Effector CD8-positive, alpha-beta T cell (primary cell): ENCODE measurements at places on chromosomes 12 and 14.

GRCh38 chr14:22333422-22334274 is 255.4 kb downstream of the DAD1 start:
- DNase-seq = no peak

GRCh38 chr12:76313299-76313698 is 34.9 kb downstream of the BBS10 start:
- no peak for DNase-seq

GRCh38 chr12:16675438-16675837 is 69.5 kb upstream of the LMO3 start:
- DNase-seq = no peak

- no peak for DNase-seq
These were observed 144.6 kb downstream of the PRIMA1 start for GRCh38 chr14:93643676-93644075.

GRCh38 chr14:85090681-85091080 is 439.3 kb upstream of the FLRT2 start:
- DNase-seq = no peak

GRCh38 chr12:873954-874353 is 75.5 kb downstream of the RAD52 start:
- no peak for DNase-seq

DNA sequence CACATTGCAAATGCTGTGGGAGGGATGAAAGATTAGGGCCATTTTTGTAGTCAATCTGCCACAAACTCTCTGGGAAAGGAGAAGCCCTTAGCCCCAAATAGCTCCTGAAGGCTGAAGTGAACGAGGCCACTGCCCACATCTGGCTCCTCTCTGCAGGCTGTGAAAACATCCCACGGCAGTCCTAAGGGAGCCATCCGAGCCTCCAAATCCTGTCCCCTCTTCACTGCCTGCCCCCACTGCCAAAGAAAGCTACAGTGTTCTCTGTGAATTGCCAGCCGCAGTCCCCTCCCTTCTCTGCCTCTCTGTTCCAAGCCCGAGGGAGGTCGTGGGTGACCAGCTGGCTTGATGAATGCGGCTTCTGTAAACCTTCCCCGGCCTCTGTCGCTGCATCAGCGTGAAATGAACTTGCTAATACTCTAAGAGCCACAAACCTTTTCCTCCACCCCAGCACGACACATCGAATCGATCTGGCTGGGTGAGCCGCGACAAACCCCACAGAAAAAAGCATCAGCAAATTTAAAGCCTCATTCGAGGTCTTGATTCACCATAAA is 180.7 kb upstream of the NRXN3 start:
- no peak for DNase-seq

- DNase-seq = no peak
These were observed 558.6 kb downstream of the DIO2 start for GRCh38 chr14:79652513-79653307.

DNA sequence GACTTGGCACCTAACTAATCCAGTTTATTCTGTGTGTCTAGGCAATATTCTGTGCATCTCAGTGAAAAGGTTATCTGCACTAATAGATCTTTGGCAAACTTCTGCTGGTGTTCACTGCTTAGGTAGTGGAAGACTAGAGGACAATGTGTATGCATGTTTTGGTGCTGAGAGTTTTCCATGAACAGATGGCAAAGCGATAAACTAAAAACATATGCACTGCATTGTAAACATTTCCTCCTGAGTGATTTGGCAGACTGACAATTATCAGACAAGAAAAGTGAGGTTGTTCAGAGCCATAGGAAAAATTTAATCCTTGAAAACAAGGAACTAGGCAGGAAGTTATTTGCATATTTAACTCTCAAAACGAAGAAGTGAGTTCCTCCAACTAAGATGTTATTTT is 400.4 kb downstream of the ATP23 start:
- DNase-seq = no peak

GRCh38 chr14:72645706-72646105 is 248.2 kb downstream of the DPF3 start:
- DNase-seq = no peak

DNA sequence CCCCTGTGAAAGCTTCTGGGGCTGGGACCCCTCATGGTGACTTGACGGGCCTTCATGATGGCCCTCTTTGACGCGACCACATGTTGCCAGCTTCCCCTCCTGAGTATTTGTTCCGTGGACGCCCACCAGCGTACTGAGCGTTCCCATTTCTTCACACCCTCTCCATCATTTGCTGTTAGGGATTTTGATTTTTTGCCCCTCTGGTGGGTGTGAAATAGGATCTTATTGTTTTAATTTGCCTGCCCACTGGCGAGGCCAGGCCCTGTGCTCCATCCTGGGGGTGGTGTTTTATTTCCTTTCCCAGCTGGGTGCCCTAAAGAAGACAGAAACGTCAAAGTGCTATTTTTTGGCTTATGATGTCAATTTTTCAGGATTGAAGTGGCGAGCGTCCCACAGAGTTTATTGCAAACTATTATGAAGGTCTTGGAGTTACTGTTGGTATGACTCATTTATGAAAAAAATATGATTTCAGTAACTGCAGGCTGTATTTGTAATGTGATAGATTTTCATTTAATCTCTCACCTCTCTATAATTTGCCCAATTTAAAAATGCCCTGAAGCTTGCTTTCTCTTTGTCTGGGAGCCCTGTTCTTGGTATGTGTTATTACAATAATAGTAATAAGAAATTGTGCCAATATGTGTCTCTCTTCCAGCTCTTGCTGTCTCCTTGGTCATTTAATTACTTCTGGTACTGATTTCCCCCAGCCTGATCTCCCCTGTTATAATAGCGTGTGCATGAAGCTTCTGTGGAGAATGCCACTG is 99.6 kb downstream of the SLC25A47 start:
- DNase-seq = no peak

DNA sequence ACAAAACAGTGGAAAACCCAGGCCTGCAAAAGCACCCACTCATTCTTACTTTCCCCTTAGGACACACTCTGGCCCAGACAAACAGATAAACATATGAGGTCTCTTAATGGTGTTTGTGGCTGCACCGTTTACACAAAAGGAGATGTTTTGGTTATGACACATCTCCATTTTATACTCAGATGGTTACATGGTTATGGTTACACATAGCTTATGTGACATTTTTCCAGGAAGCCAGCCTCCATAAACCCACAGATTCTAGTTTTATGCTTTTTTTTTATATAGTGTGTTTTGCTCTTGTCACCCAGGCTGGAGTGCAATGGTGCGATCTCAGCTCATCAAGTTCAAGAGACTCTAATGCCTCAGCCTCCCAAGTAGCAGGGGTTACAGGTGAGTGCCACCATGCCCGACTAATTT is 3.5 kb upstream of the KLRD1 start:
- no peak for DNase-seq

GRCh38 chr14:66380143-66380542 is 106.0 kb upstream of the CCDC196 start:
- DNase-seq = no peak

DNA sequence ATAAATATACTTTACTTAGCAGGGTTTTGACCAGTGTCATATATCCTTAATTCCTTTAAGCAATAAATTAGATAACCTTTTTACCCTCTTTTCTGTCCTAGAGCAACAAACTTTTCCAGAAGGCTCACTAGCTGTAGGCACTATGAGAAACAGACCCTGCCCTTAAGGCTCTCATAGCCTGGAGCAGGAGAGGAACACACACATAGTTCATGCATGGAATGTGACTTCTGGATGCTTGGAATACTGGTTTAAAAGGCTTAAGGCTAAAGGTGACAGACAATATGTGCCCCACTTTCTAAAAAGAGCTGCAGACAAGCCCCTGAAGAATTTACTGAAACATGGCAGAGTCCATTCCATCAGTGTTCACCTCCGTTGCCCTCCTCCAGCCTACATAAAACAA is 237.2 kb downstream of the TTC8 start:
- DNase-seq = no peak

GRCh38 chr12:88338486-88338885 is 196.4 kb downstream of the TMTC3 start:
- no peak for DNase-seq

DNA sequence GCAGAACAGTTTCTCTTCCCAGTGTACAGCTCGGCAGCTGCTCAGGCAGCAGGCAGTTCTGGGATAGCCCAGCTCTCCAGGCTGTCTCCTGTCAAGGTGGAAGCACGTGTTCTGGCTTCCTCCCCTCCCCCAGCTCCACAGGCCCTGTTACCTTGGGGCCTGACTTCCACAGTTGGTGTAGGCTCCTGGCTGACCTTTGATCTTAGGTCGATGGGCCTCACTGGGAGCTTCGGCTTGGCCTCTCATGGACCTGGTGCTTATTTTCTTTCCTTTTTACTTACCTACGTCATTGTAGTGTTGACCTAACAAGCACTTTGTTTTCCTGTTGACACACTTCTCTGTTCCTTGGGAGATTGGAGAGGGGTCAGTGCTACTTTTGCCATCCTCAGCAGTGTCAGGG is 17.0 kb downstream of the DLST start:
- DNase-seq = no peak

GRCh38 chr14:35883677-35884293 is 57.6 kb downstream of the BRMS1L start:
- no peak for DNase-seq

DNA sequence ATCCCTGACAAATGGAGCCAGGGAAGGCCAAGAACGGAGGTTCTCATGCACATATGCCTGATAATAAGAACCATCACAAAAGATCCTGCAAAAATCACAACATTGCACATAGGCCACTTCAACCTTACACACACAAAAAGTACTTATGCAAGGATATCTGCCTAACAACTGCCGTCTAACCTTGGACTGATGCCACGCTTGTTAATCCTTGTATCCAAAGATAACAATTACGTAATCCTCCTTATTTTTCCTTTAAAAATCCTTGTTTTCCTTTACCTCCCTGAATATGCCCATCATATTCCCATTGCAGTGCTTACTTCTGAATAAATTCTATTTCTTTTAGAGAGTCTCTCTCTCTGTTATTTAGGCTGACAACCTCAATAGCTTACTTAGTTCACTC is 59.5 kb downstream of the TMEM116 start:
- DNase-seq = no peak

- no peak for DNase-seq
These were observed 151.6 kb downstream of the DPF3 start for GRCh38 chr14:72742118-72742837.

DNA sequence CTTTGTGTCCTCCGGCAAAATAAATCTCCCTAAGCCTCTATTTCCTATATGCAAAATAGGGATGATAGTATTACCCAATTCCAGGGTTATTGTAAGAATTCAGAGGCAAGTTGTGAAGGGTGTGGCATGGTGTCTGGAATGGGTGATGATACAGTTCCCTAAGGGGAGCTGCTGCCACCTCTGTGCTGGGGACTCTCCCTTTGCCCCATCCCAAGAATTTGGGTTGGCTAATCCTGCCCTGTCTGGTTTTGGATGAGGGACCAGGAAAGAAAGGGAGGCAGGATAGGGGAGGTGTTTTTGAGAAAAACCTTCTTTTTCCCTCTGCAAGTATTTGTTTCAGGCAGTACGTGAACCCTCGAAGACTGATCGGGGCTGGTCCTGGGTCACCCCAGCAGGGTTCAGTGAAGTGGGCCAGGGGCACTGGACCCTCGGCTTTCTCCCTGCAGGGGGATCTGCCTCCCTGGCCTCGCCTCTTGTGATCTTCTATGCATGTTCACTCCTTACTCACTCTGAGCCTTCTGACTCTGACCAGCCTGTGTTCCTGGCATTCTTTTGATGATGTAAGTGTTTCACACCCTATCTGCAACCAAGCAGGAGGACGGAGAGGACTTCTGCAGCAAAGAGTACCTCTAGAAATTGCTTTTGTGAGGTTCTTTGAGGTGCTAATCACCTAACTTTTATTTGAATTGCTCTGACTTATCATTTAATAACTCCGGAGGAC is 60.8 kb downstream of the RASSF3 start:
- no peak for DNase-seq

GRCh38 chr12:106492857-106493256 is 89.9 kb upstream of the RFX4 start:
- DNase-seq = no peak

GRCh38 chr14:91269076-91269991 is 24.8 kb upstream of the GPR68 start:
- DNase-seq = no peak

GRCh38 chr12:106042037-106042436 is 96.7 kb downstream of the NUAK1 start:
- no peak for DNase-seq

DNA sequence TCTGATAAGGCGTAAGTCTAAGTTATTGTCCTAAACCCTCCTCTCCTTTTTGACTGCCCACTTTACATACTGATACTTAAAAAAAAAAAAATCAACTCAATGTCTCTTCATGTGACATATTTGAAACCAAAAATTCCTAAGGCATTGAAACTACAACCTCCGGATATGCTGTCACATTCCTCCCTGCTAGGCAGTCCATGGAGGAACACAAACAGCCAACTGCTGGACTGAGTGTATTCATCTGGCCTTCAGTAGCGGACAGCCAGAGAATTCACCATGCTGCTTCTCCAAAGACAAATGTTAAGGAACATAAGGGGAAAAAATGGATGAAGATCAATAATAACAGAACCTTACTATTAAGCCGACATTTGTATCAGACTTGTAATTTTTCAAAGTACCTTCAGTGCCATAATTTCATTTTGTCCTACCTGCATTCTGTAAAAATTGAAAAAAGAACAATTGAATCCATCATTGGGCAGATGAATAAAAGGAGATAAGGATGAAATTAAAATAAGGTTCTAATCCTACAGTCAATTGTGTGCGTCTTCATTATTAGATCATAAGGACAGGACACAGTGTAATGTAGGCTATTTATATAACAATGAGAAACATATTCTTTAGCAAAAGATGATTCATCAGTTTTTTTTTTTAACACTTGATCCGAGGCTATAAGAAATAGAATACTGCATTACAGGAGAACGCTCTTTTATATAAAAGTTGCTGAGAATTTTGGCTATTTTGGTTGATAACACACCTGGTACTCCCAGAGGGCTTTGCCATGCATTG is 12.2 kb downstream of the RERG start:
- no peak for DNase-seq

DNA sequence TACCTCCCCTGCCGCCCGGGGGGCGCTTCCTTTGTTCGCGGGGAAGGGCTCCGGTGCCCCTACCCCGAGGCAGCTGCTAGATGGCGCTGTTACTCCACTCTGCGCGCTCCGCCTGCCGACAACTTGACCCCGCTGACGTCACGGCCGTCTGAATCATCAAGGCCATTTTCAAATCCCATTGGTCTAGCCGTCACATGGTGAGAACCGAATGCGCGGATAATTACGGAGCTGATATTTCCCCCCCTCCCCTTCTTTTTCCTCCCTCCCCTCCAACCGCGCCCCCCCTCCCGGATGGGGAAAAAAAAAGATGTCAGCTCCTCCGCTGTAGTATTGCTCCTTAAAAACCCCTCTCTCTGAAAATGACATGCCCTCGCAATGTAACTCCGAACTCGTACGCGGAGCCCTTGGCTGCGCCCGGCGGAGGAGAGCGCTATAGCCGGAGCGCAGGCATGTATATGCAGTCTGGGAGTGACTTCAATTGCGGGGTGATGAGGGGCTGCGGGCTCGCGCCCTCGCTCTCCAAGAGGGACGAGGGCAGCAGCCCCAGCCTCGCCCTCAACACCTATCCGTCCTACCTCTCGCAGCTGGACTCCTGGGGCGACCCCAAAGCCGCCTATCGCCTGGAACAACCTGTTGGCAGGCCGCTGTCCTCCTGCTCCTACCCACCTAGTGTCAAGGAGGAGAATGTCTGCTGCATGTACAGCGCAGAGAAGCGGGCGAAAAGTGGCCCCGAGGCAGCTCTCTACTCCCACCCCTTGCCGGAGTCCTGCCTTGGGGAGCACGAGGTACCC is at the start of gene HOXC10:
Gene HOXC10, plus strand, starts transcription at position 246 of the 791 bp plus-strand sequence. Its CDS starts 114 bp downstream, at position 360.
- DNase-seq = peak; percentile 48

GRCh38 chr12:11820476-11820875 is 171.0 kb downstream of the ETV6 start:
- DNase-seq = no peak
